ENCODE measurements at places on chromosomes 5 and 9.

DNA sequence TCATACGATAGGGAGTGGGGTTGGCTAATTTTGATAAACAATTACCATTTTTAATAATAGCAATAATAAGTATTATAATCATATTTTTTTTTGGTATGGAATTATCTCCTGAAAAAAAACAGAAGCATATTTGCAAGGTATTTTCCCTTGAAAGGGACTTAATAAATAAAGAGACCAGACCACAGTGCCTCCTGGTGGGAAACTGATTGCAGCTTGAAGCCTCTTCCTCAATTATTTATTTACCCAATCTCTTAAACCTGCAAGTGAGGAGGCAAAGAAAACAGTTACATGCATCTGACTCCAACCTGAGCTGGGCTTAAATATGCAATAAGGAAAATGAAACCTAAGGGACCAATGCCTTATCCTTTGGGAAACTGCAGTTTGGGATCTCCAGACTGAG, 388.1 kb upstream of the ACO1 start:
- DNase-seq = no peak

- no peak for DNase-seq
These were observed 96.8 kb downstream of the FRMD3 start for GRCh38 chr9:83441390-83441789.

DNA sequence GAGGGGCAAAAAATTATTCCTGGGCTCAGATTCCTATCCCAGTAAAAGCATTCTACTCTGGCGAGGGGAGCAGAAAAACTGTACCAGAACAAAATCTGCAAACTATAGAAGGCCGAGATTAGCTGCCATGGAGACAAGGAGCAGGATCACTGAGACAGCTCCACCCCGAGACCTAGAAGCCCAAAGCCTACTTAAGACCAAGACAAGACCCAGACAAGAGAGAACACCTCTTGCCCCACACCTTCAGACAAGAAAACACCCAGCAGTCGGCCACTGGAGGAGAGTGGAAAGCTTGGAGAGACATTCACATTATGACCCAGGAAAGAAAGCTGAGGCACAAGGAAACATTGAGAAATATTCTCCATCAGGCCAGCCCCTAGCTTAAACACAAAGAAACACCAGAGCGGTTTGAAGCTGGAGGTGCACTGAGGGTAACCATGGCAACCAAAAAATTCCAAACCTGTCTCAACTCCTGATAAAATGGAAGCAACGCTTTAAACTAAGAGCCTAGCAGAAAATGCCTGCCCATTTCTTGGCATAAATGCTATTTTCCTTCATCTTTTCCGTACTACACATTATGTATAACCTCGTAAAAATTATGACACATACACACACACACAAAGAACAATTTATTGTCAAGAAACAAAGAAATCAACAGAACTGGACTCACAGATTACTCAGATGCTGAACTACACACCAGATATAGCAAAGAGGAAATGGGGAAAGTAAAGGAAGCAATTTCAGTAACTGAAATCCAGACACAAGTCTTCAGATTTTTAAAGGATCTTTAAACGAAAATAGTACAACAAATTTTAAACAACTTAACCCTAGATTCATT, 53.8 kb upstream of the FTMT start:
- no peak for DNase-seq

- DNase-seq = no peak
These were observed 667.9 kb upstream of the ITGA1 start for GRCh38 chr5:52119768-52120167.

- no peak for DNase-seq
These were observed 24.9 kb downstream of the RGMB start for GRCh38 chr5:98798371-98798770.

- DNase-seq = no peak
These were observed 12.8 kb downstream of the SPATA9 start for GRCh38 chr5:95669985-95670384.

- no peak for DNase-seq
These were observed 367.5 kb upstream of the BRINP1 start for GRCh38 chr9:119736491-119737454.

DNA sequence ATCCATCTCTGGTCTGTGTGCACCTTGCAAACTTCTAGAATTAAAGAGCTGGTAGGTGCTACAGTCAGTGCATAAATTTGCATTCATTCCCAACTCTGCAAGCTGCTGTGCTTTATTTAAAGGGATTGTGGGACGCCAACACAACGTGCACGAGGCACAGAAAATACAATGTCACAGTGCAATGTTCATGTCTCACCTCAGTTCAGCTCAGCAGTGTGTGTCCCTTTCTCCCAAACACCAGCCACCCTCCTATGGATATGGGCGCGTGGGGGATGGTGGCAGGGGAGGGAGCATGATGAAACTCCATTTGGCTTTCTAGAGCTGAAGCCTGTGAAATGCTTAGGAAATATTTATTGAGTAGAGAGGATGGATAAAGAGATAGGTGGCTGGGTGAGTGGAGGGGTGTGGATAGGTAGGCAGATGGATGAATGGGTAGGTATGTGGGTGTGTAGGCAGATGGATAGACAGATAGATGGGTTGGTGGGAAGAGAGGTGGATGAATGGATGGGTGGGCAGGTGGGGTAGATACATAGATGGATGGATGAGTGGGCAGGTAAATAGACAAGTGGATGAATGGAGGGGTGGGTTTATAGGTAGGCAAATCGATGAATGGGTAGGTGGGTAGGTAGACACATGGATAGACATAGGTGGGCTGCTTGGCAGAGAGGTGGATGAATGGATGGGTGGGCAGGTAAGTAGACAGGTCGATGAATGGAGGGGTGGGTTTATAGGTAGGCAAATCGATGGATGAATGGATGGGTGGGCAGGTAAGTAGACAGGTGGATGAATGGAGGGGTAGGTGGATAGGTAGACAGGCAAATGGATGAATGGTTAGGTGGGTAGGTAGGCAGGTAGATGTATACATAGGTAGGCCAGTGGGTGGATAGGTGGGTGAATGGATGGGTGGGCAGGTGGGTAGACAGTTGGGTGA, 92.7 kb upstream of the FCN2 start:
- no peak for DNase-seq

DNA sequence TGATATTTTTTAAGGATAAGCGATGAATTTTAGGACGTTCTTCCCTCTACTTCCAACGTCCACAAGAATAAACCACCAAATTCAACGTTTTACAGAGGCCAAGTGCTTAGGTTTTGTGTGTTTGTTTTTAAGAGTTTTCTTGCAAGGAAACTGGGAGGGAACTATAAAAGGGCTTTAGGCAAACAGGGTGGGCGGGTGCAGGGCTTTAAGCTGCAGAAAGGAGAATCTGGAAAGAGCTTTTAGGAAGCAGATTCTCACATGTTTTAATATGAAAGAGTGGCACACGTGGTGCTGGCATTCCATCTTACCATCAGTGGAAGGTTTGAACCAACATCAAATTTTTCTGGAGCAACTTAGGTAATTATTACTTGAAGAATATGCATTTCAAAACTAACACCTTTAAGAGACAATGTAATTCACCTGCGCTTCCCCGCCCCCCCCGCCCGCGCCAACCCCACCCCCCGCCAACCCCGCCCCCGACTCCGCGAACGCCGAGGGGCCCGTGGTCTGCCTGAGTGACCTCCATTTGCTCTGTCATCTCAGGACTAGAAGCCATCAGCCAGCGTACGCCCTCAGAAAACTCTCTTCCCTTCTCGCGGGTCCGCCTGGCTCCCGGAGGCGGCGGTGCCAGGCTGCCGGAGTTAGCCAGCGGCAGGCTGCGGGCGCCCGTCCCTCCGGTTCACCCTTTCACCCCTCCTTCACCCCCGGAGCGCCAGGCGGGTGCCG, 911 bp upstream of the PIK3R1 start:
- DNase-seq = no peak

DNA sequence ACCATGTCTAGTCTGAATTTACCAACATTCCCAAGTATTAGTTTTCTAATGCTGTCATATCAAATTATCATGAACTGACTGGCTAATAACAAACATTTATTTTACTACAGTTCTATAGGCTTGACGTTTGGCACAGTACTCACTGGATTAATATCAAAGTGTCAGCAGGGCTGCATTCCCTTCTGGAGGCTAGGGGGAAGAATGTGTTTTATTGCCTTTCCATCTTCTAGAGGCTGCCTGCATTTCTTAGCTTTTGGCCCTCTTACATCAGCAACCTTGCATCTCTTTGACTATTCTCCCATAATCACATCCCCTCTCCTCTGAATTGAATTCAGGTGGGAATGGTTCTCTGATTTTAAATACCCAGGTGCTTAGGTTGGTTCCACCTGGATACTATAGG, 84.7 kb downstream of the EDIL3 start:
- DNase-seq = no peak

Measured in activated CD4-positive, alpha-beta T cell treated with anti-CD3 and anti-CD28 coated beads for 48 hours (primary cell).